Karpas-422 (cell line): ENCODE measurements at places on chromosomes 5 and 9. TPM values are rescaled to one million over a fixed set of nuclear protein-coding genes. Genes with fewer than 3 reads are reported as not detected.

The SOHLH1 gene
- total RNA-seq: not detected in 2 replicates

DNA sequence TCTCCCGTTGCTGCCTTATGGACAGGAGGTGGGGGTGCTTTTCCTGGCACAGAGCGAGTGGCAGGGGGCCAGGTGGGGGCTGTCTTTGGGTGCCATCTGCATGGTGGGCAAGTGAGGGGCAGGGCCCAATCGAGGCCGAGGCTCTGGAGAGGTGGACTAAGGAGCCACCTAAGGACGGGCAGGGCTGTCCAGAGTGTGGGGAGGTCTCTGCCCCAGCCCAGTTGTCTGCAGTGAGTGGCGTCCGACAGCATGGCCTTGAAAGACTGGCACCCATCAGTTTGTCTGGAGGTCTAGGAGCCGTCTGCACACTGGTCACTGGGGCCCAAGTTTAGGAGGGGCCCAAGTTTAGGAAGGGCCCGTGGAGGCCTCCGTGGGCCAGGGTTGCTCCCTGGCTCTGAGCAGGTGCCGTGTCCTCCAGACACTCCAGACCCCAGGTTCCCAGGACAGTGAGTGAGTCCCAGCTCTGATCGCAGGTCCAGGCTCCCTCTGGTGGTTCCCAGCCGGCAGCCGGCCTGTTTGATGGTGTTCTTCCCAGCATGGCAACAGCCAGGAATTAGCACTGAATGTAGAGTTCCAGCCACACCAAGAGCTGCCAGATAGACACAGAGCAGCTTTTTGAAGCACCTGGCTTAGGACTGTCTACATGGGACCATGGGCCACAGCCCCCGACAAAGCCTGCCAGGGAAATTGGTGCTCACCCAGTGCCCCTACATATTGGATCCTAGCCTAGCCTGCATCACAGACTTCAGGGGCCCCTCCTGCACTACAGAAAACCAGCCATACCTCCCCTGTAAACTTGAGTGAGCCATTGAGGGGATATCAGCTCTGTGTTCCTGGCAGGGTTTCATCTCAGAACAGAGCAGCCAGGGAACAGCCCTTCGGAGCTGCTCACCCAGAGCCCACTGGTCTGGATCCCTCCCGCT lies 120.9 kb downstream of the WNK2 start:
- H3K27ac ChIP-seq: no peak overlapping the region
- H3K4me3 ChIP-seq: no peak overlapping the region
- H3K27me3 ChIP-seq: no peaks in the 10 kb centered on the region
- DNase-seq: peak; percentile 60
- H3K4me1 ChIP-seq: peaks cover 2% of the 10 kb centered on the region; the same call in 1 of the 2 replicates
- no peaks in the 10 kb centered on the region for H3K36me3 ChIP-seq

DNA sequence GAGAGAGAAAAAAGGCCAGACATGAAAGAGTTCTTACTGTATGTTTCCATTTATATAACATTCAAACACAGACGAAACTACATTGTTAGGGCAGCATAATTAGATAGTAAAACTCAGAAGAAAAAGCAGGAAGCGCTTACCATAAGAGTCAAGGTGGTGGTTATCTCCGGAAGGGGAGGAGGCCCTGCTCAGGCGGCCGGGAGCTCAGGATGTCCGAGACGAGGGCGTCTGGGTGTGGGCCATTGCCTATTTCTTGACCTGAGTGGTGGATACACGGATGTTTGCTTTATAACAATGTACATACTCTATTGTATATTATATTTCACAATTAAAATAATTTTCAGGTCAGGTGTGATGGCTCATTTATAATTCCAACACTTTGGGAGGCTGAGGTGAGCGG lies 80.9 kb upstream of the COL5A1 start:
- no peak for DNase-seq
- H3K4me1 ChIP-seq: no peaks in the 10 kb centered on the region
- no peaks in the 10 kb centered on the region for H3K27me3 ChIP-seq
- H3K36me3 ChIP-seq: no peaks in the 10 kb centered on the region
- H3K27ac ChIP-seq: no peak overlapping the region
- H3K4me3 ChIP-seq: no peak overlapping the region

- no peaks in the 10 kb centered on the region; the same call in 1 of the 2 replicates for H3K27me3 ChIP-seq
- peaks cover 21% of the 10 kb centered on the region for H3K4me1 ChIP-seq
- H3K4me3 ChIP-seq: peak overlapping the region; percentile 93
- H3K27ac ChIP-seq: no peak overlapping the region
These were observed 750 bp downstream of the TRIM36 start for GRCh38 chr5:115168829-115169486.

DNA sequence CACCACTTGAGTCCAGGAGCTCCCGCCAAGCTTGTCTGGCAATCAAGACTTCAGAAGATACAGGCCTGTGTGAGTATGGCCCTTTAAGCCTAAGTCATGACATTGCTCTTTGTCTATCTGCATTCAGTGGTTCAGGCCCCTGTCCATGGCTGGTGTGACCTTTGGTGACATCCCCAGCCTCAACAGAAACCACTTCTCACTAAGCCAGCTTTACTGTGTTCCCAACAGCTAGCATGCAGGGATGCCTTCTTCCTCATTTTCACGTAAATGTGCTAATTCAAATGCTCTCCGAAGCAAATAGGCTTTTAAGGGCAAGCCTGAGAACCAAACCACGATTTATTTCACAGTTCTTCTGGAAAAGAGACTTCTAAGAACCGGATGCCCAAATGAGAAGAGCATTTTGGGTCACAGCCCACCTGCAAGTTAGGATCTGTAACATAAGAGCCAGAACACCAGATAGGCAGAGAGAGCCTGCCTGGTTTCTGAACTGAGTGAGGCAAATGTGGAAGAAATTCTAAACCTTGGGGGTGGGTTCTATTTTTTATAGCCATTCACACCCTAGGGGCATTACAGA lies 14.9 kb downstream of the CD180 start:
- H3K27ac ChIP-seq: peak overlapping the region; percentile 65
- H3K27me3 ChIP-seq: no peaks in the 10 kb centered on the region
- peaks cover 92% of the 10 kb centered on the region for H3K36me3 ChIP-seq
- H3K4me1 ChIP-seq: peaks cover 36% of the 10 kb centered on the region
- no peak overlapping the region for H3K4me3 ChIP-seq
